ENCODE measurements at places on chromosomes 5 and 9.

- DNase-seq, result no peak
Measured at GRCh38 chr9:88383176-88383575, 5.1 kb upstream of the SPIN1 start.

- no peak for DNase-seq
Measured at GRCh38 chr9:38024036-38024681, 44.9 kb downstream of the SHB start.

- DNase-seq, result no peak
Measured at GRCh38 chr9:128550226-128550625, 2.2 kb upstream of the SPTAN1 start.

- DNase-seq, result peak; percentile 86
Measured at GRCh38 chr9:72365525-72366256, 683 bp upstream of the ZFAND5 start.

GRCh38 chr5:98096155-98096554 is 677.3 kb upstream of the RGMB start:
- DNase-seq, result peak; percentile 22

DNA sequence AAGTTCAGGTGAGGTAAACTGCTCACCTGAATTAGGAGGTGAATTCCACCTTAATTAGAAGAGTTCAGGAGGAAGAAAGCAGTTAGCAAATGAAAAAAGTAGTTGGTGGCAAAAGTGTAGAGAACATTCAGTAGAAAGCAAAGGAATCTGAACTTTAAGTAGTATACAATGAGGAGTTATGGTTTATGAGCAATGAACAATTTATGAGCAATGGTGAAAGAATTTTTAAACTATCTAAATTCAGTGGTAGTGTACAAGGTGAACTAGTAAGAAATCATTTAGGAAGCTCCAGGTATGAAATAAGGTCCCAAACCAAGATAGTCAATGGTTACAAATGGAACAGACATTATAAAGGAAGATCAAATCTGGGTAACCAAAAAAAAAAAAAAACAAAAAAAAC is 3.1 kb downstream of the CETN3 start:
- DNase-seq, result peak; percentile 31

GRCh38 chr9:13962006-13962405 is 351.9 kb downstream of the NFIB start:
- no peak for DNase-seq

DNA sequence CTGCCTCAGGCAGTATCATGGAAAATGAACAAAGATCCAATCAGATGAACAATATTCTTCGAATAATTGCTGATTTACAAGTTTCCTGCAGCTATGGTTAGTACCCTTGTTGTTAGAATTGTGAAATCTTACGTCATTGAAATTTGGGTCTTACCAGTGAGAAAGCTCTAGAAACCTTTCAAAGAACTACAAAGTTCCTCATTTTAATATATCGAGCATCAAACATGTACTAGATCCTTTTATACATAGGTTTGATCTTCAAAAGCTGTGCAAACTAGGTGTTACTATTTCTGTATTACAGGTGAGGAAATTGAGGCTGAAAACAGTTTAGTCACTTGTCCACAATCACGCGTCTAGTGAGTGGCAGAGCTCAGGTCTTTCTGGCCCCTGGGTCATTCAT is 43.7 kb upstream of the ANGPTL2 start:
- no peak for DNase-seq

DNA sequence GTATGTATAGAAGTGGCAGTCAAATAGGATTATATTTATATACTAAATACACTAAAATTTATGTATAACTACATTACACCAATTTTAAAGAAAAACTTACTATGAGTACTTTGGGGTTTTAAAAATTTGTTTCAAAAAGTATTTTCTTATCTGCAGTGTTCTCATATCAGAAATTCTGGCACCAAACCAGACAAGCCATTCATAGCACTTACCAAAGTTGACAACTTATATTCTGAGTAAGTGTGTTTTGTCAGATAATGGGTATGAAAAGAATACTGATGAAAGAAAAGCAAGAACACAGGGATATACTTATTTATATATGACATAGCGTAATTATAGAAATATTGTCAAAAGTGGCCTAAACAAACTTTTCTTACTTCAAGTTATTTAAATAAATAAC is 67.5 kb downstream of the SPEF2 start:
- no peak for DNase-seq

GRCh38 chr9:14300588-14300987 is 13.4 kb downstream of the NFIB start:
- DNase-seq, result no peak

GRCh38 chr9:97072285-97072776 is 33.4 kb upstream of the CTSV start:
- no peak for DNase-seq

- peak; percentile 90 for DNase-seq
Measured at GRCh38 chr9:137254624-137255447, at the start of gene NELFB. TSS of gene NELFB (plus strand) at chr9:137255327.

DNA sequence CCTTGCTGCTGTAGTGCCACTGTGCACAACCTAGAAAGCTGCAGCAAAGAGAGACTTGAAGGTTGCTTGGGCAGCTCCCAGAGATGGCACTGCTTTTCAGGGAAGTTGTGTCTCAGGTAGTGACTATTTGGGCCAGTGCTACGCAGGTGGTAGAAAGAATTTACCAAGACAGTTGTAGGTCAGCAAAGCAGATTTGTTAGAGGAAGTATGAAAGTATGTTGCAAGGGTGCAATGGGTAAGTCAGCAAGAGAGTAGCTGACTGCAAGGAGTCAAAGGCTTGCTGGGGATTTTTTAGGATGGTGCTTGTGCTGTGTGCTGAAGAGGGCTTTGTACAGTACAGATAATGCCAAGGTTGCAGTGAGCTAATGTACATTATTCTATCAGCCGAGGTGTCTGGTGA is 33.5 kb upstream of the SPARC start:
- DNase-seq, result no peak

- DNase-seq, result peak; percentile 77
Measured at GRCh38 chr5:69493396-69494133, 975 bp downstream of the OCLN start.

DNA sequence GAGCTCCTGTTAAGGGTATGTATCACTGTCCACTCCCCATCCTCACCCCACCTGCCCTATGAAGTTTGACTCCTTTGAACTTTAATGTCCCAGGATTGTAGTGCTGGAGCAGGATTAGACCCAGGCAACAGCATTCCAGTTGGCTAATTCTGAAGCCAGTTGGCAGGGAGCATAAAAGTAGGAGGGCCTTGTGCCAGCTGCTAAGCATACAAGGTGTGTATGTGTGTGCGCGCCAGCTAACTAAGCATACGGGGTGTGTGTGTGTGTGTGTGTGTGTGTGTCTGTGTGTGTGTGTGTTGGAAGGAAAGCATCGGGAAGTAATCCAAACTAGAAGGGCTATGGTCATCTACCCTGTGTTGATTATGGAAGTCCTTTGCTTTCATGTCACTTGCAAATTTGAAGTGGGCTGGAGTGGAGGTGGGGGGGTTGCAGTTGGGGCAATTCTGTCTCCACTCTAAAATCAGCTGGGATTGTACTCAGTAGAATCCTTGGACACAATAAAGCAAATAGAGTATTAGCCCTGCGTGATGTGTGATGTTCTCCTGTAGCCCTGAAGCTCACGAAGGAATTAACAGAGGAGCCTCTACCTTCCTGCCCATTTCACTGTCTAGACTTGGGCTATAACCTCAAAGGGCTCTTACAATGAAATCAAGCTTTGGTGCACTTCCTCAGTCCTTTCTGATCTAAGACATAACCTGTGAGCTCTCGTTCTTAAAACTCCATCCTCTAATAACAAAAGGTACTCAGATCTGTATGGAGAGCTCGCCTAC is 26.9 kb downstream of the HMGCR start:
- DNase-seq, result peak; percentile 39

- DNase-seq, result peak; percentile 58
Measured at GRCh38 chr9:19748278-19749126, 40.3 kb downstream of the SLC24A2 start.

GRCh38 chr5:135204151-135204600 is 170.1 kb upstream of the PITX1 start:
- no peak for DNase-seq

DNA sequence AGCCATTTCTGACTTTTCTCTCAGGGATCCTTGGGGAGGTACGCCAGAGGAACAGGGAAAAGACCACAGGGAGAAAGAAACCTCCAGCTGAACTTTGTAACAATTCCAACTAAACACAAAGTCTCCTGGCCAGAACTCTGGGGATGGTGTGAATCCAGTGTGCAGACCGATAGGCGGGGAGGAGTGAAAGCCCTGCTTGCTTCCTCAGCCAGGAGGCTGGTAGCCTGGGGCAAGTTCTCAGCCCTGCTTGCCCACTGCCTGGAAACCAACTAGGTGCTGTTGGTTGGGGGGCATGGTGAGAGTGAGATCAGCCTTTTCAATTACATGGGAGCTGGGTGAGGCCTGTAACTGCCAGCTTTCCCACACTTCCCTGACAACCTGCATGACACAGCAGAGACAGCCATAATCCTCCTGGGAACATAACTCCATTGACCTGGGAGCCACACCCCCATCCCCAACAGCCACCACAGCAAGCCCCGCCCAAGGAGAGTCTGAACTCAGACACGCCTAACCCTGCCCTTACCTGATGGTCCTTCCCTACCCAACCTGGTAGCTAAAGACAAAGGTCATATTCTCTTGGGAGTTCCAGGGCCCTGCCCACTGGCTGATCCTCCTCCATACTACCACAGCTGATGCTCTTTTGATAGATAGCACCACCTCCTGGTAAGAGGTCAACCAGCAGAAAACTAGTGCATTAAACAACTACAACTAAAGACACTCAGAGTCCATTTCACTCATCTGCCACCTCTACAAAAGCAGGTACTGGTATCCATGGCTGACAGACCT is 100.1 kb upstream of the TNFAIP8 start:
- DNase-seq, result peak; percentile 52

GRCh38 chr9:123924727-123925126 is 5.2 kb downstream of the DENND1A start:
- DNase-seq, result no peak

DNA sequence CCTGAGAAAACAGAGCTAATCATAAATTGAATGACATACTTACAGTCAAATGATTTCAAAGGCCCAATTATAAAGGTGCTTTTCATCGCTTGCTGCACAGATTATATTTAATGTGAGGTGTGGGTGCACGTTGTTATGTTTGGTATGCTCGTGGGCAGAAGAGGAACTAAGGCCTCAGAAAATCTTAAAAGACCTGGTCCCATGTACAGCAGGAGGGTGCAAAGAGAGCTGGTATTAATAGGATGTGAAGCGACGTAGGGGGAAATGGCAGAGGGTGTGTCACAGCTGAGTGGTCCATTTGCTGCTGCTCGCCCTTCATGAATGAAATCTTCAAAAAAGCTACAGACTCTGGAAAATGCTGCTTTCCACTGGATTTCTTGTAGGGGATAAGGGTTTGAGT is 40.5 kb upstream of the IFNK start:
- no peak for DNase-seq

- no peak for DNase-seq
Measured at GRCh38 chr5:179880848-179881590, 22.4 kb upstream of the MRNIP start.

DNA sequence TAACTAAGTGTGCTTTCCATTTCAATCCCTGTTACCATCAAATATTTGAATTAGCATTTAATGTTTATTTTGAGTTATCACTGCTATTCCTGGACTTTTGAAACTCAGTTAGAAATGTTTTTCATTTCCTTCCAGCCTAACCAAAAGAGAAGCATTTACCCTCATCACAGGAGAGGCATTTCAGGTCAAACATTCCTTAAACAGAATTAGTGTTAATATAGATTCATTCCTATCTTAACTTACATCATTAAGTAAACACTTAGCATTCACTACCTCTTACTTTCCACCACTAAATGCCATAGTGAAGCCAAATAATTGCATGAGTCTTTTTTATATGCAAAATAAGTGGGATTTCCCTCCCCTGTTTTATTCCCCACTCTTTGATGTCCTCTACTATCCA is 136.6 kb upstream of the OR13F1 start:
- no peak for DNase-seq

DNA sequence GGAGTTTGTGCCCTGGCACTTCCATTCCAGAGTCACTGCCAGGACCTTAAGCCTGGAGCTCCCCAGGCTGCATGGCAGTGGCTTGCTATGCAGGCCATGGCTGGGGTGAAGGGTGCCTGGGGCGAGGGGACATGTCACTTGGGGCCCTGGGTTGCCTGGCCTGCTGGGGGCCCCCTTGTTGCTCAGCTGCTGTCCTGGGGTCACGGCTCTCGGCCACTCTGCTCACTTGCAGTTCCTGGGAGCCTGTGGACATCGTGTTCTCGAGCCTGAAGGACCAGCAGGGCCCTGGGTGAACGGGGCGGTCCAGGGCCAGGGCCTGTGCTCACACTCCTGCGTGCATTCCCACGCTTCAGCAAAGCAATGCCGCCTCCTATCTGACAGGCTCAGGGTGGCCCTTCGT is 14.5 kb upstream of the SLC2A6 start:
- no peak for DNase-seq

DNA sequence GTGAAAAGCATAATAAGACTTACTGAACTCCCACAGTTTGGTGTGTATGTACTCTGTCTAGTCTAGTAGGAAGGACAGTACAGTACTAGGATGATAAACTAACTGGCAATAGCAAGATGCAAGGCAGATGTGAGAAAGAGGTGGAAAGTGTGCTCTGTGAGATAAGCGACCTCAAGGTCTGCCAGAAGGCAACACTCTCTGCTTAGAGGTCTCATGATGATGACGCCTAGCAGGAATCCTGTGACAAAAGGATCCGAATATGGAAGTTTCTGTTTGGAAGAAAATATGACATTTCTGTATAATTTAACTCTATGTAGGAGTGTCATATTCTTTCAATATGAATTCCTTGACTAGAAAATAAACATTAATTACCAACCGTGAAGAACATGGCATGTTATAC is 112.2 kb downstream of the PLPPR1 start:
- no peak for DNase-seq

- peak; percentile 29 for DNase-seq
Measured at GRCh38 chr9:118367383-118367782, 663.2 kb downstream of the TLR4 start.

- no peak for DNase-seq
Measured at GRCh38 chr5:172850454-172850797, 16.4 kb downstream of the ERGIC1 start.

GRCh38 chr5:68593211-68593671 is 377.7 kb downstream of the PIK3R1 start:
- DNase-seq, result peak; percentile 49

GRCh38 chr9:135921749-135922310 is 14.5 kb upstream of the CAMSAP1 start:
- no peak for DNase-seq

GRCh38 chr5:91118354-91118753 is 264.8 kb downstream of the ARRDC3 start:
- DNase-seq, result no peak

DNA sequence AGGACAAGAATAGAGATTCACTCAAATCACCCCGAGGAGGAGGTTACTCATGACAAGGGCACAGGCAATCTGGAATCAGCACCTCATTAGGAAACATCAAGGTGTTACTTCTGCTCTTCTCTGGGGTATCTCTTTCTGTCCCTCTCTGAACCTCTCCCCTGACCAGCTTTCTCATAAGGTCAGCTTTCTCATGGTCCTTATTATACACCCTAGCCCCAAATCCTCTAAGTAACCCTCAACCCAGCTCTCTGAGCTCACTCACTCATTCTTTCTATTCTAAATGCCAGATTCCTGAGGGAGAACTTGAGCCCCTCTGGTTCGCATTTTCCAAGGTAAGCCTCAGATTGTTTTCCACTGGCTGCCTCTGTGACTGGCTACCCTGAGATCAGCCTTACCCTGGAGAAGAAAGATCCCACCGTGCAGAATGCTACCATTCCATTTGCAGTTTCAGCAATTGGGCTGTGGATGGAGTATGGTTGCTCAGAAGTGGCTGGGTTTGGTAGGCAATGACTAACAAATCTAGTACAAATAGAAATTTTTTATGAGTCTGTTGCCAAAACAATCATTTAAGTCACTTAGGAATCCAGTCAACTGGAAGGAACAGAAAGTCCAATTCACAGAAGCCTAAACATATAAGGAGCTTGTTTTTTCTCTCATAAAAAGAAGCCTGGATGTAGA is 9.0 kb upstream of the TIMD4 start:
- peak; percentile 47 for DNase-seq

Data from kidney tubule cell (primary cell).